ENCODE measurements at places on chromosomes 4 and X.

DNA sequence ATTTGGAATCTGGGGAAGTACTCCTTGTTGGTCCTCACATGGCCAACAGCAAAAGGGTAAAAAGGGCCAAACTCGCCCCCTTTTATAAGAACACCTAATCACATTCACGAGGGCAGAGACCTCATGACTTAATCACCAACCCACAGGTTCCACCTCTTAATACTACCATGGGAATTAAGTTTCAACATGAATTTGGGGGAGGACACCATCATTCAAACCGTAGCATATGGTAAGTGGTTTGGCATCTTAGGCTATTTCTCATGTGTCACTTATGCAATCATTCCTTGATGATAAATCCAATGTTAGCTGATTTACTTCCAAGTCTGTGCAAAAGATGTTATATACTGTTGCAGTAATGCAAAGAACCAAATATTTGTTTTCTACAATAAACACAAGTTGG lies 302.9 kb upstream of the FAM241A start:
- no peak for DNase-seq

- no peak for DNase-seq
Measured at GRCh38 chrX:74525116-74525515, 89.3 kb downstream of the RLIM start.

DNA sequence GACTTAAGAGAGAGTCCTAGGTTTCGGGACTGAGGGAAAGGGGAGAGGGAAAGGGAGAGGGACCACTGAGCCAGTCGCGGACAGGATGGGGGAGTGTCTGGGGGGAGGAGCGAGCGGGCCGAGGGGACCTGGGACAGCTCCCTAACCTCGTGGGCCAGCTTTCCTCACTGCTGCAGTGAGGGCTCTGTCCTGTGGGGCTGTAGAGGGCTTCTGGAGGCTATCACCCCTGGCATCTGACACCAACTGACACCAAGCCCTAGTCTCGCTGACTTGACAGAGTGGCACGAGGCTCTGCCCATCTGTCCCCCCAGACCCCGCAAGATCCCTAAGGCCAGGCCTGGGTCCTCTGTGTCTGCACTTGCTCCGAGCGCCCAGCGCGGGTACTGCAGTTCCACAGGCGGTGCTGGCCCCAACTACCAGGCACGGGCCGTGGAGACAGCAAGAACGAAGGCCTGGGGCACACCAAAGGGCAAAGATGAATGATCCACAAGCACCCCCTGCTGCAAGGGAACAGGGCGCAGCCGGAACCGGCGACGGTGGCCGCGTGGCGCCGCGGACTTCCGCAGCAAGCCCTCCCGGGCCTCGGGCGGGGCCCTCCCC lies 465 bp downstream of the HAUS7 start:
- DNase-seq: peak; percentile 47

GRCh38 chrX:26557691-26558321 lies 341.8 kb downstream of the MAGEB5 start:
- no peak for DNase-seq

- peak; percentile 44 for DNase-seq
Measured at GRCh38 chrX:69615779-69616456, at the start of gene EDA. TSS of gene EDA (plus strand) at chrX:69616113.
